ENCODE measurements at places on chromosomes 4 and X.

GRCh38 chr4:103994059-103994458 is 274.3 kb upstream of the TACR3 start:
- no peak for DNase-seq

DNA sequence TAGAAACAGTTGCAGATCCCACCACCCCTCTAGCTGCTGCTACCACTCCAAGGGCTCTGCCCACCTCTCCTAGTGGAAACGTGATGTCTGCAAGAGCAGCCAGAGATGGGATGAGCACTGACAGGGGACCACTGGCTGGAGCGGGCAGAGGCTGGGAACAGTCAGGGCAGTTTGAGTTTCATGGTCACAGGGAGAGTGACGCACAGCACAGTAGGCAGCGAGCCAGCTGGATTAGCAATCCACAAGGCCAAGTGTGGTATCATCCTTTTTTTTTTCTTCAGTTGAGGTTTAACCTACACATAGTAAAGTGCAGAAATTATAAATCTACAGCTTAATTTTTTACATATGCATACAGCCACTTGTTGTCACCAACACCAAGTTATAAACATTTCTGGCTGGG is 6.4 kb upstream of the SCML2 start:
- DNase-seq = no peak

- no peak for DNase-seq
These were observed 182.2 kb upstream of the STK26 start for GRCh38 chrX:131840799-131841495.

DNA sequence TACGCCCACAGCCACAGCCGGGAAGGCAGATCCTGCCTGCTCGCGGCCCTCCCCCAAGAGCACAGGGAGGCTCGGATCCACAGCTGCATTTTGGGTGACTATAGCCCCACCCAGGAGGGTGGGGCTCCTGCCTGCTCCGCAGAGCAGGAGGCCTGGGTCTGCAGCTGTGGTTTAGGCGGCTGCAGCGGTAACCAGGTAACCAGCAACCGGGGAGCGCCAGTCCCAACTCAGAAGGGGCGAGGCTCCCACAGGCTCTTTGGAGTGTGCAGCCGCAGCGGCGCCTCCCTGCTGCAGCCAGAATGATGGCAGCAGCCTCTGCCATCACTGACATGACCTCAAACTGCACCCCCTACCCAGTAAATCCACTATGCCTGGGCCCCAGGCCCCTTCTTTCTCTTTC is 148.0 kb upstream of the F9 start:
- DNase-seq = no peak

DNA sequence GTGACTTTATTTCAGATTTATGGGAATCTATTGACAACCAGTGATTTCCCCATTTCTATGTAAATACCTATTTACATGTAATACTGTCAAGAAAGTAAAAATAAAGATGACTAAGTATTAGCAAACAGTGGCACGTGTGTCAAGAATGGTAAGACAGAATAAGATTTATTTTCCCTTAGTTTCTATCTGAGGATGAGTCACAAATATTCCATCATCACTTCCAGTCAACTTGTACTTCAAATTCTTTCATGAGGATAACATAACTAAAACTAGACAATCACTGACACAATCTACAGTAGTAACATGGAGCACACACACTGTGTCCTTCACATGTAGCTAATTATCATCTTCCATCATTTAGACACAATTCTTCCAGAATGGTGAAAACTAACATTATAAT is 625.3 kb upstream of the PCDH7 start:
- DNase-seq = no peak

DNA sequence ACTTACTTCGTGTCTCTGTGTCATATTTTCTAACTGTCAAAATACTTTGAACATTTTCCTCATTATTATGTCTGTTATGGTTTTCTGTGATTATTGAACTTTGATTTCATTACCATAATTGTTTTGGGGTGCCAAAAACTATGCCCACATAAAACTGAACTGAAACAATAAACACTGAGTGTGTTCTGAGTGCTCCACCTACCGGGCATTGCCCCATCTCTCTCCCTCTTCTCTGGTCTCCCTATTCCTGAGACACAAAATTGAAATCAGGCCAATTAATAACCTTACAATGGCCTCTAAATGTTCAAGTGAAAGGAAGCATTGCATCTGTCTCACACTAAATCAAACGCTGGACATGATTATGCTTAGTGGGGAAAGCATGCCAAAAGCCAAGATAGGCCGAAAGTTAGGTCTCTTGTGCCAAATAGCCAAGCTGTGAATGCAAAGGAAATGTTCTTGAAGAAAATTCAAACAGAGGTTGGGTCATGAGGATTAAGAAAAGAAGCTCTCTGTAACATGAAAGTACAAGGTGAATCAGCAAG is 972.3 kb downstream of the PCDH7 start:
- no peak for DNase-seq

- no peak for DNase-seq
These were observed 16.7 kb downstream of the ARSJ start for GRCh38 chr4:113962719-113963265.

DNA sequence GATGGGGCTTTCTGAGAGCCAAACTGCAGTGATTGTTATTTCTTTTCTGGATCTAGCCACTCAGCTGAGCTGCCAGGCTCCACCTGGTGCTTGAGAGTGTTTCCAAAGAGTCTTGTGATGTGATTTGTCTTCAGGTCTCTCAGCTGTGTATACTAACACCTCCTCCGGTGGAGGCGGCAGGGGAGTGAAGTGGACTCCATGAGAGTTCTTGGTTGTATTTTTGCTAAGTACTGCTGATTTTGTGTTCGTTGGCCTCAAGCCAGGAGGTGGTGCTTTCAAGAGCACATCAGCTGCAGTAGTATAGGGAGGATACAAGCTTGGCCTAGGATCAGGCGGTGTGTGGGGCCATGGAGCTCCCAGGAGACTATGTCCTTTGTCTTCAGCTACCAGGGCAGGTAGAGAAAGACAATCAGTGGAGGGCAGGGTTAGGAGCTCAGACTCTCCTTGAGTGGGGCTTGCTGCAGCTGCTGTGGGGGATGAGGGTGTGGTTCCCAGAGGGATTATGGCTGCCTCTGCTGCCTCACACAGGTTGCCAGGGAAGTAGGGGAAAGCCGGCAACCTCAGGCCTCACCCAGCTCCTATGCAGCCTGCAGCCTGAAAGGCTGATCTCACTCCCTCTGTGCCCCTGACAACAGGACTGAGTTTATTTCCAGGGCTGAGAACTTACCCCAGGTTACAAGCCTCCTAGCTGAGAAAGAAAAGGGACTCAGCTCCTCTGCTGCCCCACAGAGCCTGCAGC is 62.4 kb downstream of the NPFFR2 start:
- DNase-seq = no peak

DNA sequence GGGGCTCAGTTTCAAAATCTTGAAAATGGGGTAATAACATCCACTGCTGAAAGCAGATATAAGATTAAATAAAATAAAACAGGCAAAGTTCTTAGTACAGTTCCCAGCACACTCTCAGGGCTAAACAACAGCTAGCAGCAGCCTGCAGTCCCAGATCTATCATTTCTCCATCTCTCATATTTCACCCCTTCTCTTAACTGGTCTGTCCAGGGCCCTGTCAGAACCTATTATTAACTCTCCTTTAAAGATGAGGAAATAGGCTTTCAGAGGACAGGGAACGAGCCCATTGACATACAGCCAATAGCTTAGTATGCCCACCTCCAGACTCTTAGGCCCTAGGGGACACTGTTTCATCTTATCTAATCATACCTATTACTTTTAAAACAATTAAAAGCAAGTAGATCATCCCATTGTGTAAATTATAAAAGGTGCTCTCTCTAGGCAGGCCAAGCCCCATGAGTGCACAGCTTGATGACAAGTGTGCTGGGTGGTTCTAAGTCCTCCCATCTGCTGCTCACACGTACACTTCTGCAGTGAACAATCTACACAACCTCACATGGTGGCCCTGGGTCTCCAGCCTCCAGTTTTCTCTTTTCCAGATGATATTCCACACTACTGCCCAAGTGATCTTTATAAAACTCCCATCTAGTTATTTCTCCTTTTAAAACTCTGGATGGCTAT is 119.0 kb downstream of the APBB2 start:
- no peak for DNase-seq

DNA sequence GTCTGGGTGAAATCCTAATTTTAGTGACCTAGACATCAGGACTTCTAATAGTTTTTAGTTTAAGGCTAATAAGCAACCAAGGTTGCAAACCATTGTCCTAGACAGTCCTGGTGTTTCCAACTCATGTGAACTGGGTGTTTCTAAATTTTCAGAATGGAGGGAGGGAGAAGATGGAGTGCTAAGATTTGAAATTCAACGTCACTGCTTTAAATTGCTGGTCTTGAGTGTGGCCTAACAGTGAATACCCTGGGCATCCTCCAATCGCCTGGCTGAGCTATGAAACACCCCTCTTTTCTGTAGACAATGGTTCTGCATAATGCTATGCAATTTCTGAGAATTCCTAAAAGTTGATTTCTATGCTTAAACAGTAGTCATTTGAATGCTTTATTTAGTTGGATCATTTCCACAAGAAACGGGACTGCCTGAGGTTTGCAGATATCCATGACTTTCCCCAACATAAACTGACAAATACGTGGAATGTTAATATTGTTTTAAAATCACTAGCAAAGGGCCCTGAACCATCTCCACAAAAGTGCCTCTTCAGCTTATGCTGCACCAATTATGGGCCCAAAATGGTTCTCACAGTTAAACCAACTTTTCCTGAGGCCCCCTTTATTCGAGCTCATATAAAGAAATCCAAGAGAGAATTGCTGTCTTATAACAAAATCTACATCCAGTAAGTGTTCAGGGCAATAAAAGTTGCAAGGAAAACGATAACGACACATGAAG is 1.1 kb downstream of the FBXL5 start:
- peak; percentile 22 for DNase-seq

DNA sequence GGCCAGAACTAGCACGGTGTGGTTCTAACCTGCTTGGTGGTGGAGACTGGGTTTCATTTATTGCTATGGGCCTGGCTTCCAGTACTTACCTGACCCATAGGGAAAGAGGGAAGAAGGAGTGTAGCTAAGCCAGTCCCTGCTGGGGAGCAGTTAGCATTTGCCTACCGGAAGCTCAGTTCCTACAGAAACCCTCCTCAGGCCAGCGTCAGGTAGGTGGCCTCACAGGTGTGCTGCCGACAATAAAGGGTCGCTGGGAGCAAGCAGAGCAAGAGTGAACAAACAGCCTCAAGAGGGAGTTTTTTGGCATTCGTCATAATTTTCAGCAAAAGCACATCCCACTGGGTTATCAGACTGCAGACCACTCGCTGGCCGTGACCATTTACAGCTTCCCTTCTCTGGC is 740.6 kb upstream of the TENM3 start:
- DNase-seq = no peak

DNA sequence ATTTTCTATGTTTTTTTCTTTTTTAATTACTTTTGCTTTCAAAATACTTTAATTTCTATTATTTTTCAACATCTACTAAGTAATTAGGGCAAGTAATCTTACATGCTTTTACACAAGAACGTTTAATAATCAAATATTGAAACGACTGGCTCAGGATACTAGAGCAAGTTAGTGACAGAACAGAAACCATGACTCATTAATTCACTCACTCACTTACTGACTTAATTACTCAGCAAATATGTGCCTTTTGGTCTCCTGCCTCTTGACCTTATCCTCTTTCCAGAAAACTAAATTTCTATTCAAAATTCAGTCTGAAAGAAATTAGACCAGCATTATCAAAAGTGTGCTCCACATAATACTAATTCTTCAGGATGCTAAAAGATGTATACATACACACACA is 314.9 kb upstream of the TEX13C start:
- DNase-seq = no peak

GRCh38 chr4:33064238-33064637 is 2344.1 kb downstream of the PCDH7 start:
- no peak for DNase-seq

DNA sequence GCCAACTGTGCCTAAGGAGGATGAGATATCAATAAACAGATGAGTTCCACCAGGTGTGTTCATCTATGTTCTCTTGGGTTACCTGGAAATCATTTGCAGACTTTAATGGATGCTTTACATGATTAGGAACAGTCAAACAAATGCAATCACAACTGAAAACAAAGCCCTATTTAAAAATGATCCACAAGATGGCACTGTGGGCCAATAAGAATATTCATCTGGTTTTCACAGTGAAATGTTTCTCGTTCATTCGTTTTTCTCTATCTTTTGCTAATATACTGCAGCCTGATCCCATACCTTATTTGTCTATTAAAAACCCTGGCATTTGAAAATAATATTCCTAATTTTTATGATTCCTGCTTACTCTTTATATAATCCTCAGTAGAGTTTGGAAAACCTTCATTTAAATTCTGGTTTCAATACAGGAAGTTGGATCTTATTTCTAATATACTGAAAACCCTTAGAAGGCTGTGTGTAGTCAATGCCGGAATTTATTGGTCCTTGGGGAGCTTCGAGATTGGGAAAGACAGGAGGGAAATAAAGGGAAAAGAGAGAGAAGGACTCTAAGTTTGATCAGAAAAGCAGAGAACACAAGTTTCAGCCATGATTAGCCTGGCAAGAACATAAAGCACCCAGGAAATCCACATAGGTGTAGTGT is 63.8 kb upstream of the TAPT1 start:
- DNase-seq = no peak

GRCh38 chr4:100295792-100296191 is 105.5 kb upstream of the DDIT4L start:
- DNase-seq = no peak

GRCh38 chr4:31908261-31908660 is 1188.1 kb downstream of the PCDH7 start:
- DNase-seq = no peak

GRCh38 chrX:150282953-150283352 is 80.2 kb upstream of the MAMLD1 start:
- DNase-seq = no peak

- no peak for DNase-seq
These were observed 177.6 kb downstream of the IQCM start for GRCh38 chr4:149638073-149638472.

- no peak for DNase-seq
These were observed 21.6 kb downstream of the GUCY1A1 start for GRCh38 chr4:155688211-155688610.

- no peak for DNase-seq
These were observed 72.9 kb upstream of the PRDM5 start for GRCh38 chr4:120995266-120996010.

- DNase-seq = no peak
These were observed 1317.4 kb upstream of the TENM3 start for GRCh38 chr4:180925805-180926204.

DNA sequence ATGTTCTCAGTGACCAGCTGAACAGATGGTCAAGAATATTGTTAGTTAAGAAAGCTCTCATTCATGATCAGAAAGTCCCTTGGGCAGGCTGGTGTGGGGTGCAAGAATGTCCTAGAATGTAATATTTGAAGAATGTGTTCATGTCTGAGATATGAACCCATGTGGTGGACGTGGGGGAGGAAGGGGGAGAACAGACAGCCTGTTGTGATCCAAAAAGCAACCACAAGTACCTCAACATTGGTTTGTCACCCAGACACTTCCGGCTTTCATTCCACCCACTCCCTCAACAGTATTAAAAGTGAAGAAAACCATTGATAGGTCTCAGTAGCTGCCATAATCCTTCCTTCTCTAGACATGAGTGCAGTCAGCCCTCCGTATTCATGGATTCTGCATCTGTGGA is 82.2 kb downstream of the MAML3 start:
- DNase-seq = peak; percentile 33
